ENCODE measurements at places on chromosomes 11 and 22. TPM values are rescaled to one million over a fixed set of nuclear protein-coding genes. Genes with fewer than 3 reads are reported as not detected.

The FXYD6 gene
- total RNA-seq: 0.50 TPM

The LINC01488 gene
- not detected for total RNA-seq

The CCDC89 gene
- total RNA-seq: not detected

The OR8A1 gene
- not detected for total RNA-seq

The LIMK2 gene
- 8.2 TPM for total RNA-seq

The FIBIN gene
- total RNA-seq: not detected

The OR4D5 gene
- total RNA-seq: not detected

The RASSF10 gene
- 1.1 TPM for total RNA-seq

The C22orf39 gene
- 13.7 TPM for total RNA-seq

The LMO2 gene
- total RNA-seq: 0.69 TPM

The HPS5 gene
- total RNA-seq: 12.4 TPM

The SUSD2 gene
- 76.7 TPM for total RNA-seq

The PRRG4 gene
- total RNA-seq: 1.7 TPM

The SLC6A5 gene
- not detected for total RNA-seq

The TNNT3 gene
- 0.15 TPM for total RNA-seq

The C22orf31 gene
- not detected for total RNA-seq

The SEPTIN5 gene
- total RNA-seq: 8.3 TPM

The OR8D4 gene
- total RNA-seq: not detected

The CTSF gene
- 32.9 TPM for total RNA-seq

The BCO2 gene
- total RNA-seq: 1.2 TPM

The MRPL40 gene
- total RNA-seq: 55.1 TPM

The LYVE1 gene
- total RNA-seq: 1.2 TPM

The GSTT2B gene
- total RNA-seq: 0.22 TPM

The OR5AK2 gene
- total RNA-seq: not detected

The CCDC116 gene
- total RNA-seq: not detected

The THY1 gene
- 12.2 TPM for total RNA-seq

The NAV2 gene
- total RNA-seq: 33.0 TPM

The GDPD4 gene
- not detected for total RNA-seq

The C11orf16 gene
- not detected for total RNA-seq

The ASPHD2 gene
- total RNA-seq: 1.3 TPM

The DBX1 gene
- total RNA-seq: not detected

The GNB1L gene
- total RNA-seq: 16.5 TPM

The OR6A2 gene
- not detected for total RNA-seq

The KLHDC7B gene
- 0.05 TPM for total RNA-seq

Measured in A549 treated with Hydrocortisone at 1 μM for 4 hours (cell line).